Smooth muscle cell of the coronary artery (primary cell): ENCODE measurements at places on chromosomes 3 and 15. TPM values are rescaled to one million over a fixed set of nuclear protein-coding genes. Genes with fewer than 3 reads are reported as not detected.

Gene CP
- total RNA-seq: 0.38 and 30.1 TPM in 2 replicates

Gene TBCCD1
- 13.7 TPM in 2 replicates for total RNA-seq

Gene TGM5
- not detected in 2 replicates for total RNA-seq

Gene DGKG
- total RNA-seq: under 0.01 and 2.1 TPM in 2 replicates

Gene CD200R1
- total RNA-seq: 0.08 TPM in 1 of 2 replicates, not detected in the other

Gene FBXW12
- total RNA-seq: 0.08 TPM in 1 of 2 replicates, not detected in the other

Gene POTEB3
- total RNA-seq: not detected in 2 replicates

Gene NUTM1
- total RNA-seq: not detected in 2 replicates

Gene FEZF2
- not detected in 2 replicates for total RNA-seq

Gene RTP1
- total RNA-seq: under 0.01 TPM in 1 of 2 replicates, not detected in the other

Gene STRA6
- total RNA-seq: 26.2 TPM in 1 of 2 replicates, not detected in the other

Gene DAZL
- not detected in 2 replicates for total RNA-seq

Gene RHOV
- under 0.01 TPM in 1 of 2 replicates, not detected in the other for total RNA-seq

Gene ATG3
- total RNA-seq: 66.9 and 80.4 TPM in 2 replicates

Gene SEC11A
- total RNA-seq: 247 and 289 TPM in 2 replicates

Gene CCR3
- total RNA-seq: 0.94 TPM in 1 of 2 replicates, not detected in the other

Gene DUOXA1
- 0.59 TPM in 1 of 2 replicates, not detected in the other for total RNA-seq
